ENCODE measurements at places on chromosomes 12 and 14.

DNA sequence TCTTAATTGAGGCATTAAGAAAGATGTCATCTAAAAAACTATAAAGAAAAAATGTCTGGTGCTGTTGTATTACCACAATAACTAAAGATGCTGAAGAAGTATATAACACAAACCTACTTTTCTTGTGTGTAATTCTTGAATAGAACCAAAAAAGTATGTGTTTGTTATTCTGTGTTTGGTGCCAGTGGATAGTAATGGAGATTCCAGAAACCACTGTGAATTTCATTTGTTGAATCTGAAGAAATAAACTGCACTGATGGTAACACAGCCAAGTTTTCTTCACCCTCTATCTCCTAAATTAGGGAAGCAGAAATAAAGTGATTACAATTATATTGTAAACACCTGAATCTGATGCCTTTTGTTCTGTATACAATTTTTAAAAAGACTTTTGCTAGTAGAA, 13.1 kb upstream of the KERA start:
- DNase-seq = no peak

GRCh38 chr14:94373708-94374107, 14.7 kb downstream of the SERPINA1 start:
- no peak for DNase-seq

- DNase-seq = no peak
Measured at GRCh38 chr14:25381498-25381897, 331.6 kb upstream of the STXBP6 start.

GRCh38 chr12:91180582-91181395, 1.8 kb downstream of the DCN start:
- no peak for DNase-seq

DNA sequence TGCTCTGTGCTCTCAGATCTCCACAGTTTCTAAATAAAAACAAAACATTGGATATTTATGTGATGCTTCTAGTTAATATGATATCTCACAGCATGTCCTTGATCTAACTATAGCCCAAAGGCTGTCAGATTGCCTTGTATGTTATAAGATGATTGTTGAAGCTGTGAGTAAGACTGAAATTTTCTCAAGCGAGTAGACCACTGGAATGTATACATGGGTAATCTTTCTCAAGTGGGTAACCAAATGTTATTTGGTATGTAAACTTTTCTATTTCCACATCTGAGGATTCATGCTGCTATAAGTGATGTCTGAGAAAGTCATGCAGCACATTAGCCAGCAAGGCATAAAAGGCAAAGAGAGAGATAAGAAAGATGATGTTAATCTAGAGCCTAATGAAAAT, 886.7 kb downstream of the NRXN3 start:
- no peak for DNase-seq

- no peak for DNase-seq
Measured at GRCh38 chr12:13288937-13289652, 92.6 kb downstream of the EMP1 start.

GRCh38 chr12:58888131-58888783, 32.0 kb downstream of the LRIG3 start:
- no peak for DNase-seq

DNA sequence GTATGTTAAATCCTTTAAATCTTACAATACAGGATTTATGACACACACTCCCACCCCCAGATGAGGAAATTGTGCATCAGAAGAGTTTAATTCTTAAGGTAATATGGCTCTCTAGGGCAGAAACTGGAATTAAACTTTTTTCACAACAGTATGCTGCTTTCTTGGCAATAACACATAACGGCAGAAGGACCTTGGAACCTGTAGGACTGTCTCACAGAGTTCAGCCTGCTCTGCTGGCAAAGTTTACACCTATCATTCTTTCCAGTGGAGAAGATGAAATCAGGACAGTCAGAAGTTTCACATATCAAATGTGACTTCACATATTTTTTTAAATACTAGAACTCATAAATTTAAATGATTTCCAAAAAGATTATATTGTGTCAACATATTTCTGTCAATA, 30.6 kb upstream of the MYF6 start:
- no peak for DNase-seq

DNA sequence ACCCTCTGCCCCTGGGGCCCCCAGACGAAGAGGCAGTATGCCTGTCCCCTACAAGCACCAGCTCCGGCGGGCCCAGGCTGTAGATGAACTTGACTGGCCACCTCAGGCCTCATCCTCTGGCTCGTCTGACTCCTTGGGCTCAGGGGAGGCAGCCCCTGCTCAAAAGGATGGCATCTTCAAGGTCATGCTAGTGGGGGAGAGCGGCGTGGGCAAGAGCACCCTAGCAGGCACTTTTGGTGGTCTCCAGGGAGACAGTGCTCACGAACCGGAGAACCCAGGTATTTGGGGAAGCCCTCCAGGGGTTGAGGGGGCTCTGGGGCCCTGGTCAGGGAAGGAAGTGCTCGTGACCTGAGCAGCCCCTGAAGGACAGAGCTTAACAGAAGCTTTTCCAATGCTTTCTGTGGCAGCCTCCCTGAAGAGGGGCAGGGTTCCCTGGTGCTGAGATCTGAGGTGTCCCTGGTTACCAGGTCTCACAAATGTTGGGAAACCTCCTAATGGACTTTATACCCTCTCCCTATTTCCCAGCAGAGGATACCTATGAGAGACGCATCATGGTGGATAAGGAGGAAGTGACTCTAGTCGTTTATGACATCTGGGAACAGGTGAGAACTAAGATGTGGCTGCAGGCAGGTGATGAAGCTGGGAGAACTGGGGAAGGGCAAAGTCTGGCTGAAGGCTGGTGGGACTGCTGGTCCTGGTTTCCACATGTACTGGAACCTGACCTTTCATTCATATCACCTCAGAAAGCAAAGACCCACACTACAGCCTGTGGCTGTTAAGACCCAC, 1.9 kb downstream of the REM2 start:
- DNase-seq = no peak

GRCh38 chr14:71591929-71592328, 340.3 kb upstream of the RGS6 start:
- no peak for DNase-seq

- DNase-seq = no peak
Measured at GRCh38 chr12:119942386-119942785, 46.6 kb upstream of the BICDL1 start.

GRCh38 chr12:20370866-20371519, 2.7 kb downstream of the PDE3A start:
- DNase-seq = no peak

DNA sequence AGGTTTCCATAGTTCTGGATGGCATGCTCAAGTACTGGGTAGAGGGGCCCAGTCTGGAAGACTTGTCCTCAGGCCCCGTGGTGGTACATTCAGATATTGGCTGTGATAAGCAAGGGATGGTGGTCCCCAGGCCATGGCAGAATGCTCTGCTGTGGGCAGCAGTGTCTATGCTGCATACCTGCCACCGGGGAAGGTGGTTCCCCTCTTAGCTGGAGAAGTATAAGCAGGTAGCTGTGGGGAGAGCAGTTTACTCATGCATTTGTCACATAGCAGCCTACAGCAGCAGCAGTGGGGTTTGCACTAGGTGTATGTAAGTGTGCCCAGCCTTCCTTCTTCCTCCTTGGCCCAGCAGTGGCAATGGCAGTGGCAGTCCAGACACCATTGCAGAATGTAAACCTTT, 69.3 kb upstream of the ADAMTS20 start:
- no peak for DNase-seq

Data from activated CD4-positive, alpha-beta T cell treated with anti-CD3 and anti-CD28 coated beads, Interleukin-2, amount 50 U/mL, for 4 hours (primary cell).